ENCODE measurements at places on chromosomes 11 and 22.
A peak's percentile ranks its signal among the peaks of the same experiment; 100 is the strongest.

GRCh38 chr11:96361778-96362177, 18.8 kb upstream of the MAML2 start:
- no peak for DNase-seq

DNA sequence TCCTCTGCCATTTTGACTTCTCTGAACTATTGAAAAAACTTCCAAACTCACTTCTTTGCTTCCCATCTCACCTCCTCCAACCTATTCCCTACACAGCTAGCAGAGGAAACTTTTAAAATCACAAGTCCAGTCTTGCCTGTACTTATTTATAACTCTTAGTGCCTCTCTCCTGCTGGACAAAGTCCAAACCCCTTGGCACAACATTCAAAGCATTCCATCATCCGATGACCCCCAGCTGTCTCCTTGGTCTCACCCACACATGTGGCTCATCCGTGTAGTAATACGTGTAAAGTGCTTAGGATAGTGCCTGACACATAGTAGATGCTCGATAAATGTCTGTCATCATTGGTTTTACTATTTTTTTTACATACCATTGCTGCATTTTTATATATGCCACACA, 101.4 kb downstream of the PARVA start:
- DNase-seq: no peak

GRCh38 chr11:86745571-86745970, 54.8 kb upstream of the PRSS23 start:
- no peak for DNase-seq

GRCh38 chr11:96204721-96205459, 138.1 kb downstream of the MAML2 start:
- DNase-seq: no peak

DNA sequence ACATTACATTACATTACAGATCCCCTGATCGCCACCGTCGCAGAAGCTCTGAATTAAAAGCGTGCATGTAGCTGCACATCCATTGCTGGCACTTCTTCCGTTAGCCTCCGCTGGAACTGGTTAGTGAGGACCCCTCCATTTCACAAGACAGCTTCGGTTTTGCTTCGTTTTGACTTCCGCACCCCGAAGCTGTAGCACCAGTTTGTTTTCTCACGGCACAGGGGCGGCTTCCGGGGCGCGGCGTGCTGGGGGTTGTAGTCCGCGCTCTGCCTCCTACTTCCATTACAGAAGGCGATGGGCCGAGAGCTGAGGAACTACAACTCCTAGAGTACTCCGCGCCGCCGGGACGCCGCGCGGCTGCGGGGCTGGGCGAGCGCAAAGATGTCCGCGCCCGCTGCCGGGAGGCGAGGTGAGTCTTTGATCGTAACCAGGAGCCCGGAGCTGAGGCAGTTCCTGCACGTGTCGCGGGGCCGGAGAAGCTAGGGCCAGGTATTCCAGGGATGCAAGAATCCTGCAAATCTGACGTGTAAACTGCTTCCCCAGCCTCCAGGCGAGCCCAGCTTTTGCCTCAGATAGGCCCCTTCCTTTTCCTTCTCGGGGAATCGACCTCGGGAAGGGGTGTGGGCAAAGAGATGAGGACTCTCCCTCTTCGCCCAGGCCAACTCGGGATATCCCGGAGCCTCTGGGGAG, at the start of gene PEX26:
Gene PEX26 (plus strand): TSS at position 352 of the 690 bp plus-strand sequence. CDS start 387 bp downstream, outside the sequence.
- peak; percentile 91 for DNase-seq

- no peak for DNase-seq
Measured at GRCh38 chr11:126475014-126475991, 119.8 kb downstream of the ST3GAL4 start.

DNA sequence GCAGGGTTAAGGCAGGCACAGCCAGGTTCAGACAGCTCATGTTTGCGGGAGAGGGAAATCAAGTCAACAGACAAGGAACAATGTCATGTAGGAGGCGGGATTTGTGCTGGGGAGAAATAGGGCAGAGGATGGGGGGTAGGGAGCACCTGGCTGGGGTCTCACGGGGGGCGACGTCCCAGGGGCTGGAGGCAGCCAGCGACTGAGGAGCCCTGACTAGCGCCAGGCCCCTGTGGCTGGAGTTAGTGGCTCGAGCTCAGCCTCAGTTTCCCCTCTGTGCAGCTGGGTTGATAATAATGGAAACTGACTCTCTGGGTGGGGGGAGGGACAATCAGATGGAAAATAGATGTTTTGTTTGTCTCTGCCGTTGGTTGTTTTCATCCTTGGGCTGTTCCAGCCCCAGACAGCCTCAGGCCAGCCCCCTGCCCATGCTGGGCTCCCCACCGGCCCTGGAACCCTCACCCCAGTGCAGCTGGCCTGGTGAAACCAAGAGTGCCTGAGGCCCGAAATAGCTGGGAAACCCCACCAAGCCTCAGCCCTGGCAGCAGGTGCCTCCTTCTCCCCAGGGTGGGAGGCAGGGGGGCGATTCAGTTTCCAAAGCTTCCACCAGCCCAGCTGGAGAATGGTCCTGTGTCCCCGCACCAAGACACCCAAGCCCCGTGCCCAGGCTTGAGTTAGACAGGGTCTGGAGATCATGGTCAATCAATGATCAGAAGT, 44.1 kb downstream of the IGLL5 start:
- DNase-seq: no peak

DNA sequence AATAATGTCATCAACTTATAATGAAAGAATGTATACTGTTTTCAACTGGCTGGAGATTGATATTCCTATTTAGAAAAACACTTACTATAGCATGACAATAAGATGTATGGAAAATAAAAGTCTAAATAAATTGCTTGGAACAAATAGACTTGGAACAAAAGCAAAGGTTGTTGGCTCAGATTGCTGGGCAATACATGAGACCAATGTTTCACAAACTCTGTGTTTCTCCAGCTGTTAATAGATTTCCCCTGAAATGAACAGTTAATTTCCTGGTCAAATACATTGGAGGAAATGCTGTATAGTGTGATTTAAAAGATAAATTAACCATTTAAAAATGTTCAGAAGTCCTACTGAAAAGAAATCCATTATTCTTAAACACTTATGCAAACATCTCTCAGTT, 40.1 kb upstream of the CTSC start:
- DNase-seq: no peak

DNA sequence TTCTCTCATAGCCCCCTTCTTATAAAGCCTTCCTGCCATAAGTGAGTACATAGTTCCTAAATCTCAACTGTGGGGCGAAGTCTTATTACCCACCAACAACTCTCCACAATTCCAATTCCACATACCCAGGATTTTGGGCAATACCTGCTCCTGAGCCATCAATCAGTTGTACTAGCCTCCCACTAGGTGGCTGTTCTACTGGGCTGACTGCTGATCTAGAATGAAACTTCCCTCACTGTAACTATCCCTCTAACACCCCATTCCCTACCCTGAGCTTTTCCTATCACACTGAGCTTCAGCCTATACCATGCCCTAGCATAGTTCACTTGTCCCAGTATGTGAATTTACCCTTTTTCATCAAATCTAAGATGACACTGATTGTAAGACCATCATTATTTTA, 52.5 kb downstream of the RRAS2 start:
- DNase-seq: no peak

- DNase-seq: no peak
Measured at GRCh38 chr11:108027057-108027456, 18.4 kb downstream of the CUL5 start.

DNA sequence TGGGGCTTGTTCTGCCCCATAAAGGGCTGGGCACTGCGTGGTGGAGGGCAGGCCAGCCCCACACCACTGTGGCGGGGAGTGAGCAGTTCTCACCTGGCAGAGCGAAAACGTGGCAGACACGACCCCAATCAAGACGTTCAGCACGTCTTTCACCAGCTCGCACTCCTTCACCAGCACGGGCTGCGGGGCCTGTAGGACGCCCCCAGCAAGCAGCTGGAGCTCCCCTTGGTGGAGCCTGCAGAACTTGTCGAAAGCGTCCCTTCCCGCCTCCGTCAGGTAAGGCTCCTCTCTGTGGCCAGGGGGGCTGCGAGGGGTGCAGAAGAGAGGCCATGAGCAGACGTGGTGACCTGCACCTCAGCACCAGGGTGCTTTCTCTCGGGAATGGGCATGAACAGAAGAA, 11.6 kb downstream of the TUBGCP6 start:
- DNase-seq: no peak

DNA sequence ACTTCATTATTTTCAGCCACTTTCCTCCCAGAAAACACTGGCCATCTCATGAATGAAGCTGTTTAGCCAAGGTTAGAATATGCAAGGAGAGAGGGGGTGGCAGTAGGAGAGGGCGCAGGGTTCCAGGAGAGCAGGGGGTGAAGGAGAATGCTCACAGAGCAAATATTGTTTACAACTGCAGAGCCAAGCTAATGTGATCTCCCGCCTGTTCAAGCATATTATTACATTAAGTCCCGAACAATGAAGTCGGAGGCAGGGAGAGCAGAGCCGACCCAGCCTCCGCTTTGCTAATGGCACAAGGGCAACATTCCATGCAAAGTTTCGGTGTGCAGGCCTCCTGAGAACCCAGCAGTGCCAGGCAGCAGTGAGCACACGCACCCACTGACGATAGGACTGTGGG, 80.1 kb downstream of the MICAL3 start:
- no peak for DNase-seq

DNA sequence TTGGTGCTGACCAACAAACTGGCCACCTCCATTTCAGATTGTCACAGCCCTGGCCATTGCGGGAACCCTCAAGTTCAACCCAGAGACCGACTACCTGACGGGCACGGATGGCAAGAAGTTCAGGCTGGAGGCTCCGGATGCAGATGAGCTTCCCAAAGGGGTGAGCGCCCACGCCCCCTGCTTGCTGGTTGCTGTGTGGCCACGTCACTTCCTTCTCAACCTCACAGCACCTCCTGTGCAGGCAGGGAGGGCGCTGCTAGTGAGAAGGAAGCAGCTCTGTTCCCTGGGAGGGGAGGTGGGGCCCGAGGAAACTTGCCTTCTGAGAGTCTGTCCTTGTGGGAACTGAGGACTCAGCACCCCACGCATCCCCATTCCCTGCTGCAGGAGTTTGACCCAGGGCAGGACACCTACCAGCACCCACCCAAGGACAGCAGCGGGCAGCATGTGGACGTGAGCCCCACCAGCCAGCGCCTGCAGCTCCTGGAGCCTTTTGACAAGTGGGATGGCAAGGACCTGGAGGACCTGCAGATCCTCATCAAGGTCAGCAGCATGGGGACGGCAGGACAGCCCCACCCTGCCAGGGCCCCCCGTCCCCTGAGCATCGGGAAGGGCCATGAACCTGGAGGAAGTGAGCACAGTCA, 19.3 kb downstream of the POLR3H start:
- peak; percentile 61 for DNase-seq

All from activated T-cell treated with anti-CD3 and anti-CD28 coated beads, Interleukin-2, amount 50 U/mL, for 1 hour (primary cell).